ENCODE measurements at places on chromosomes 12 and 14.

DNA sequence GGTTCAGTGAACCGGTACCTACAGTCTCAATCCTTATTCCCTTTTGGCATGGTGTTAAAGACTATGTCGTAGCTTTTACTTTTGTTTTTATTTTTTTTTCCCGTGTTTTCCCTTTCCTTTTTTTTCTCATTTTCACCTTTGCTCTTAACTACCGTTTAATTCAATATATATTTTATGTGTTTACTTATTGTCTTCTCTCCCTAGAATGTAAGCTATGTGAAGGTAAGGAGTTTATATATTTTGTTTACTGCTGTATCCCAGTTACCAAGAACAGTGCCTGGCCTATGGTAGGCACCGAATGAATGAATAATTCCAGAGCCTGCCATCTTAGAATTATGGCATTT lies 261 bp upstream of the MLH3 start:
- DNase-seq, result no peak

GRCh38 chr12:43669373-43669772 lies 89.2 kb downstream of the PUS7L start:
- no peak for DNase-seq

DNA sequence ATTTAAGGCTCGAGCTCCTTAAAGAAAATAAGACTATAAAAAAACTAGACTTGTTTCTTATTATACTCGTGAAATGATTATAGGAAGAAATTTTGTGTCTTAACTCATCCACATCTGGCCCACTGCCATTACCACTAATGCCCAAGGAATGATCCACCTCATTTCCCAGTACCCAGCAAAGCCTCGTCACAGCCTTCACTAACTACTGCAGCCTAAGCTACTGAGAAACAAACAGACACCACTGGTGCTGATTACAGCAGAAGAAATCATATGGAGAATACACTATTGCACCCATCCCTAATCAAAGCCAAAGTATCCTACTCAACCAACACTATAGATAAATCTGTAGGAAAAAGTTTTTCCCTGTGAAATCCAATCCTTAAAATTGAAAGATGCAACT lies 205.3 kb upstream of the NAV3 start:
- no peak for DNase-seq

- no peak for DNase-seq
Observed at GRCh38 chr12:100437038-100437841, 36.4 kb upstream of the NR1H4 start.

DNA sequence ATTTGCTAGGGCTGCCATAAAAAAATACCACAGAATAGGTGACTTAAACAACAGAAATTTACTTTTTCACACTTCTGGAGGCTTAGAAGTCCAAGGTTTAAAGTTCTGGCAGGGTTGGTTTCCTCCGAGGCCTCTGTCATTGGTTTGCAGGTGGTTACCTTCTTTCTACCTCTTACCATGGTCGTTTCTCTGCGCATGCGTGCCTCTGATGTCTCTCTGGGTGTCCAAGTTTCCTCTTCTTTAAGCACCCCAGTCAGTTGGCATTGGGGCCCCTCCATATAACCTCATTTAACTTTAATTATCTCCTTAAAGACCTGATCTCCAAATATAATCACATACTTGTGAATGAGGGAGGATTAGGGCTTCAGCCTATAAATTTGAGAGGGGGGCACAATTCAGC lies 103.2 kb downstream of the SLC15A5 start:
- no peak for DNase-seq

DNA sequence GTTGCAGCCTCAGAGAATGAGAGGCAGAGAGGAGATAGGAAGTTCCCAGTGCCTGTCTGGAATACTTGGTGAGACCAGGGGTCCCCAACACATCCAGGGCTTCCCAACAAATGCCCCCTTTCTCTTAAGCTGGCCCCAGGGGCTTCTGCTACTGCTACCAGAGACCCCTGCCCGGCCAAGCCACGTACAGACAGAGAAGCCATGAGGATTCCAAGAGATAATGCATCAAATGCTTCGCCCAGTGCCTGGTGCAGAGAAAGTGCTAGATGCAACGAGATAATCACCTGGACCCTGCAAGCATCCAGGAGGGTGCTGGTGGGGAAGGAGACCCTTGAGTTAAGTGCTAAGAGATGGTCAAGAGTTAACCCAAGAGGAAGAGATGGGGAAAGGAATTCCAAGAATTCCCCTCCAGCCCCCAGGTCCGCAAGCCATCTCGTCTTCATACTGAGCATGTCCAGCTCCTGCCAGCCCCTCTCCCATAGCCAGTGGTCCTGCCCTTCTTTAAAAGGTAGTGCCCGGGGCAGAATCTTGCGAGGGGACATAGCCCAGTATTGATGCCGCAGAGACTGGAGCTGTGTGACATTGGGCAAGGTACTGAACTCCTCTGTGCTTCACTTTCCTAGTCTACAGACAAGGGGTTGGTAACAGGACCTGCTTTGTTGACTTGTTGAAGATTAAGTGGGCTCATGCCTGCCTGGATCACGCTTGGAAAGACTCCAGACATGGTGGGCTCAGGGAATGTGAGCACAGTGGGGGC lies 103.3 kb downstream of the CALM1 start:
- no peak for DNase-seq
